ENCODE measurements at places on chromosomes 1 and 21.

GRCh38 chr1:33057095-33057494, 20.4 kb upstream of the AK2 start:
- DNase-seq = no peak

DNA sequence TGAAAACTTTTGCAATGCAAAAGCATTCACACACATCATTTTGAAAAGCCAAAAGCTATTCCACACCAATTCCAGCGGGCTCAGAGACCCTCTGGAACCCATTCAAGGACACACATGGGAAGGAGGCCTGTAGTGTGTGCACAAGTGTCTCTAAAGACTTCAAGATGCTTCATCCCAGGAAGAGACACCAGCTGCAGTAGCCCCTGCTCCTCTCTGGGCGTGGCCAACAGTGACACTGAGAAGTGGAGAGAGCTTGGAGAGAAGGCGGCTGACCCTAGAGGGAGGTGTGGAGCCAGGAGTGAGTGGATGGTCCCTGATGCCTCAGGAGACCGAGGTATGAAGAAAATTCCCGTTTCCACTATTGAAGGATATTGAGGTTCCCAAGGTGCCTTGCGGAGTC, 14.9 kb upstream of the TNNI1 start:
- DNase-seq = no peak

DNA sequence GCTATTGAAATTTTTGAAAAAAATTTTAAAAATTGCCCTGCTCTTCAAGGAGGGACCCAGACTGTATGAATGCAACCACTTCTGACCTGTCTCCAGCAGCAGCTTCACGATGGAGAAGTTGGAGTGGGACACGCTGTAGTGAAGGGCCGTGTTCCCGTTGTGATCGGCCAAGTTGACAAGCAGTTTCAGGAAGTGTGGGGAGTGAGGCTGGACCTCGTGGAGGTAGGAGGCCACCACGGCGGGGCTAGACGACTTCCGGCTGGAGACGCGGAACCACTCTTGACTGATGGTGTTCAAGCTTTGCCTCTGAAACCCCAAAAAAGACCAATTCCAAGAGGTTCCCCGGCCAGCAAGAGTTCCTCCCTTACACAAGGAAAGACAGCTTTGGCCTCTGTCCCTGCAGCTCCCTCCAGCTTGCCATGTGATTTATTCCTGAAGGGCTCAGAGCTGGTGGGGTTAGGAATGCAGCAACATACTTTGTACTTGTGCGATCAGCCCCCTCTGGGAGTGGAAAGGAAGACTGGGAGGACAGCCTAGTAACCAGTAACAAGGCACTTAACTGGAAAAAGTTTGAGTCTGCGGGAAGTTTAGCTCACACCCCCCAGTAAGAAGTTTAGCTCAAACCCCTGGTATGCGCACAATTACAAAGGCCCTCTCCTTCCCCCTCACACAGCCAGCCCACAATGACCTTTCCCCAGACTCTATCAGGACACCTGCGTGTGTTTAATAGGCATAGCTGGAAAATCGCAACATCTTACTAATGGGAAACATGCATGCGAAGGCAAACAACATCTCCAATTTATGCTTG, 56.0 kb downstream of the KANK4 start:
- DNase-seq = no peak

GRCh38 chr1:230072296-230072695, 5.3 kb downstream of the GALNT2 start:
- no peak for DNase-seq

DNA sequence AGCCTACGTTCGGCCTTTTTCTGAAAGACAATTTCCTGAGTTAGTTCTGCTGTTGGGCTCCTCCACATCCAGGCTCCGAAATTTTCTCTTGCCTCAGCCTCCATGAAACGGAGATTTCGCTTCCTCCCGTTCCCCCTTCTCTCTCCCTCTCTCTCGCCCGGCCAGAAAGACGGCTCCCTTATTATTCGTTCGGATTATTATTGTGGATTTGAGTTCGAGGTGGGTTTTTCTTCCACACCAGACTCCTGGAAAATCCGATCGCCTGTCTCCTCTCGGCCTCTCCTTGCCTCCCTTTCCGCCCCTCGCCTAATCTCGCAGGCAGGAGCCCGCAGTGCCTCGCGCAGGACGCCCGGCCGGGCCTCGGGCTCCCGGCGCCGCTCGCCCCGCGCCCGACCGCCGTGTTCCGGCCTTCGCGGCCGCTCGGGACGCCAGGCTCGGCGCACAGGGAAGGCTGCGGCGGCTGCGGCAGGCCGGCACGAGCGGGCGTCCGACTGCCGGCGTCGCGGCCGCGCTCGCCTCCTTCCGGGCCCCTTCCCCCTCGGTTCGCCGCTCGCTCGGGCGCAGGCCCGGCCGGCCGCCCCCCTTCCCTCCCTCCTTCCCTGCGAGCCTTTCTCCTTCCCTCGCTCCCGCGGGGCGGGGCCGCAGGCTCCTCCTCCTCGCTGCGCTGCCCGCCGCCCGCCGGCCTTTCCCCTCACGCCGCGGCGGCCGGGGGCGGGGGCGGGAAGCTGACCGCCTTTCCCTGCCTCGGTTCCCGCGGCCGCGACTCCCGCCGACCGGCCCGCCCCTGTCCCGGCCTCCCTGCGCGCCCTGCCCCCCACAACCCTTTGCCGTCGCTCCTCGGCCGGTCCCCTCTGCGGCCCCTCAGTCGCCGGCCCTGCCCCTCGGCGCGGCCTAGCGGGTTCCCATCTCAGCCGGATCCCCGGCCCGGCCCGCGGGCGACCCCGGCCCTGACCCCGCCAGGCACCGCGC, at the start of gene ARHGEF11:
Gene ARHGEF11, minus strand, starts transcription at position 493 of the 969 bp plus-strand sequence. CDS start 1,412 bp downstream, outside the sequence.
- peak; percentile 74 for DNase-seq

DNA sequence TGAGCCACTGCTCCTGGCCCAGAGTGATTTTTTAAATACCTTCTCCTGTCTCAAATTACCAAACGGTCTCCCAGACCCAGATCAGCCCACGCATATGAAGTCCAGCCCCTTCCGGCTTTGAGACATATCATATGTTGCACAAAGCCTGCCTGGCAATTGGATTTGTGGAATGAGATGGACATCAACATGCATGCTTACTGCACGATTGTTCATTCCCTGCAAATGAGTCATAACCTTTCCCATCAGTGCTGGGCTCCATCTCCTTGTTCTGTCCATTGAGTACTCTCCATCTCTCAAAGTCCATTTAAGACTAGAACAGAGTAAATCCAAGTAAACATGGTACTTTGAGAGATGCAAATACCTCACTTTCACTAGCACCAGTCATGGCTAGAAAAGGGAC, 612.2 kb upstream of the USP24 start:
- DNase-seq = peak; percentile 84

DNA sequence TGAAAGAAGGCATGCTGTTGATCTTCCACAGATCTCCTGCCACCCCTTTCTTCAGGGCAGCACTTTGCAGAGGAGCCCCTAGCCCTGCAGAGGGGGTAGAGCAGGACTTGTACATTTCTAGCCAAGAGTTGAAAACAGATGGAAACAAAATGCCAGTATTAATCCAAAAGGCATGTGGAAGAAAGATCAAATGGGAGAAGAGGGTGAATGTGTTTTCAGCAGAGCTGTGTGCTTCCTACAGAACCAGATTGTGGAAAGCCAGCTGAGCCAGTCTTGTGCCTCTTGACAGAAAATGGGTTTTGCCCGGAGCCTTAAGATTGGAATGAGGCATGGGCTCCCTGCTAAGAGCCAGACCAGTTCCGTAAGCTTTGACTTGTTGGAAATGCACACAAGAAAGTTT, 105.2 kb upstream of the TSPAN2 start:
- DNase-seq = no peak

GRCh38 chr21:44888581-44889550, 15.4 kb upstream of the PTTG1IP start:
- no peak for DNase-seq

DNA sequence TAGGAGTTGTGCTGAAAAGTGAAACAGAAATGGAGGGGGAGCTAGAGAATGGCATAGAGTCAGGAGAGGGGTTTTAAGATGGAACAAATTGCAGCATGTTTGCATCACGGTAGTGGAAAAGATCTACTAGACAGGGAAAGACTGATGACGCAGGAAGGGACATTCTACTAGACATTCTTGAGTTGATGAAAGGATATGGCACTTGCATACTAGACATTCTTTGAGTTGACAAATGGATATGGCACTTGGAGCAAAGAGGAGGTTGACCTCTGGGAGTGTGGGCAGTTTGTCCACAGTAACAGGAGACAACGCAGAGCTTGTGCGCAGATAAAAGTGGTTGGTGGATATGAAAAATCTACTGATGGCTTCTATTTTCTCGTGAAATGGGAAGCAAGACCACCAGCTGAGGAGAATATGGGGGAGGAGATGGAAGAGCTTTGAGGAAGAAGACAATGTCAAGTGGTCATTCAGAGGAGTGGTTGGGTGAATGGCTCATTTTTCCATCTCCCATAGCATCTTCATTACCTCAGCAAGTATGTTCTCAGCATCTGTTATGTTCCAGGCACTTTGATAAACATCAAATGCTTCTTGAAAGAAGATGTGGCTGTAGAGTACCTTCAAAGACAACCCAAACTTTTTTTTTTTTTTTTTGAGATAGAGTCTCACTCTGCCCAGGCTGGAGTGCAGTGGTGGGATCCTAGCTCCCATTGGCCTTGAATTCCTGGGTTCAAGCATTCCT, 2.4 kb upstream of the CTPS1 start:
- no peak for DNase-seq

Data from H4 (cell line).